Upper lobe of right lung (tissue), 1 donor: ENCODE measurements at places on chromosomes 7 and 10.

GRCh38 chr10:33067917-33068316, 109.9 kb upstream of the ITGB1 start:
- DNase-seq: no peak

GRCh38 chr7:84790882-84791281, 396.0 kb downstream of the SEMA3D start:
- no peak for DNase-seq

DNA sequence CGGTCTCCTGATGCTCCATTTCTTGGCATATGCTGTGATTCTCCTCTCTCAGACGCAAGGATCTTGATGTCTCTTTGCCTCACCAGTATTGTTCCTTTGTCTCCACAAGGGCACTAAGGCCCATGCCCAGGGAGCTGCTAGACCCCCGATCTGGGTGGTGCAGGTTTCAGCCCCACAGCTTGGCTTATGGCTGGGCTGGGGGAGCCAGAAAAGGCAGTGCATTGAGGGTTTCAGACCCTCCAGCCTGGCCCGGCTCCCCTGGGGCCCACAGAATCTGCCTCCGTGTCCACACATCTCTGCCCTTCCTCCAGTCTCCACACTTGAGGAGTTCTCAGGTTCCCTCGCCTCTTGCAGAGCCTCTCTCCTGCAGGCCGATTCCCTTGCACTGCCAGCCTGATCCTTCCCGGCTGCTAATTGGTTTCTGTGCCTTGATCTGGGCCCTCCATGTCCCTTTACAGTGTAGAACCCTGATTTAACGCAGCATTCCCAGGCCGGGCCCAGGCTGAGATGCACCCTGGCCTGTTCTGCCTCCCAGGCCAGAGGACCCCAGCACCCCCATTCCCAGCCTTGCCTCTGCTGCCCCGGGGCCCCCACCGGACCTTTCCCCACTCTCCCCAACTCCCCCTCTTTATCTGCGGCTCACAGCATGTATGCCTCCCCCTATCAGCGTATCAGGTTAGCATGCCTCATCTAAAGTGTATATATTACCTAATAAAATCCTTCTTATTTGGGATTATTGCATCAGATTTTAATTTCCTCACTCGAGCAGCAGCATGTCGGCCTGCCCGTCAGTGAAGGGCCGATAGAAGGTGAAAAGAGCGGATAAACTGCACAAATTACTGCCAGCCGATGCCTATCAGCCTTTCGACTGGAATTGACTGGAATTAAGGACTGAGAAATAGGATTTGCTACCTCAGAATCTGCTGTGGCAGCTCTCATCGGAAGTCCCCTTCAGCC, 145.7 kb downstream of the C10orf105 start:
- peak; percentile 51 for DNase-seq

- DNase-seq: no peak
Observed at GRCh38 chr7:27888736-27889135, 148.8 kb downstream of the TAX1BP1 start.

- no peak for DNase-seq
Observed at GRCh38 chr10:10847387-10847786, 170.3 kb upstream of the CELF2 start.

- no peak for DNase-seq
Observed at GRCh38 chr7:37462138-37462537, 13.5 kb upstream of the ELMO1 start.

DNA sequence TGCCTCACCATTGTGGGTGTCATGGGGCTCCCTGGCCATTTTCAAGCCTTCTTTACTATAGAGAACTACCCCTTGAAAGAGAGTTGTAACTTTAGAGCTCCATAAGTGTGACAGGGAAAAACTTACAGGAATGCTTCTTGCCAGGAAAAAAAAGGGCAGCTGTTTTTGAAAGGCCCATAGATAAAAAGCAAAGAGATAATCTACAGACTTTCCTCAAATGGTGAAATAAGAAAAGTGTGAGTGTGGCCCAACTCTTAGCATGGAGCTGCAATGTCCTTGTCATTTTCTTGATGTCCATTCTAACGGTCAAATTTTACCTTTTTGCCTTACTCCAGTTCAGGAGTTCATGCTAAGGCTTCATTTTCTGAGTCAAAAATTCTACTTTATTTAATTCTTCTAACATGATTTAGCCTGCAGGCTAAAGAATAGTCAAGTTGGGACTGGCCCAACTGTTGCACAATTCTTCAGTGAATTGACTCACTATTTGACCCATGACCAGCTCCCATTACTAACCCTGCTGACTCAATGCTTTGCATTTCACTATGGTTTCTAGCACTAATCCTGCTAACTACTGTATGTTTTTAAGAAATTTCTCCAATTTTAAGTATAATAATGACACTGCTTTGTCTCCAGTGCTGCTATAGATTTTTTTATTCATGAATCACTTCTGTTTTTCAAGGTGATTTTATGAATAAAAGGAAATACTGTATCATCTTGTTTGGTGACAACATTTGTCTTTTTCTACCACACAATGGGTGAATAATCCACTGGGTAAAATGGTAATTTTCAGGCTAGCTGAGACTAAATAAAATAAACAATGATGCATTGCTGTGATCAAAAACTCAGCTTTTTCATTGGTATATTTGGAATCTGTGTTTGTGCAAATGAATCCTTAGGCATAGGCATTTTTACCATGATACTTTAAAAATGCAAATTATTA, 41.4 kb upstream of the SGCE start:
- no peak for DNase-seq

GRCh38 chr7:104275900-104276299, 52.5 kb upstream of the LHFPL3 start:
- DNase-seq: no peak

- DNase-seq: no peak
Observed at GRCh38 chr7:86790383-86790782, 146.7 kb downstream of the GRM3 start.

DNA sequence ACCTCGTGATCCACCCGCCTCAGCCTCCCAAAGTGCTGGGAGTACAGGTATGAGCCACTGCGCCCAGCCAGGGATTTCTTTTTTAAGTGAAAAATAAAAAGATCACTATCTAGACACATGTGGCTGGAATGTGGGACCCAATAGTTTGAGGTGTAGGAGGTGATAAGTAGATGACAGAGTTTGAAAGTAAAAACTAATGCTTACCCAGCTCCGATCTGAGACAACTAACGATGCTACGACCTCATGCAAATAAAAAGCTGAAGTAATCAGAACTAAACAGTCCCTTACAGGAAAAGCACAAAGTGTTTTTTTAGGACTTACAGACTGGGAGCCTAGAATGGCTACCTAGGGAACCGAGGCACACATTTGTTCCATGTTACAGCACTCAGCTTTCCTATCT, 23.0 kb downstream of the PCGF6 start:
- no peak for DNase-seq

DNA sequence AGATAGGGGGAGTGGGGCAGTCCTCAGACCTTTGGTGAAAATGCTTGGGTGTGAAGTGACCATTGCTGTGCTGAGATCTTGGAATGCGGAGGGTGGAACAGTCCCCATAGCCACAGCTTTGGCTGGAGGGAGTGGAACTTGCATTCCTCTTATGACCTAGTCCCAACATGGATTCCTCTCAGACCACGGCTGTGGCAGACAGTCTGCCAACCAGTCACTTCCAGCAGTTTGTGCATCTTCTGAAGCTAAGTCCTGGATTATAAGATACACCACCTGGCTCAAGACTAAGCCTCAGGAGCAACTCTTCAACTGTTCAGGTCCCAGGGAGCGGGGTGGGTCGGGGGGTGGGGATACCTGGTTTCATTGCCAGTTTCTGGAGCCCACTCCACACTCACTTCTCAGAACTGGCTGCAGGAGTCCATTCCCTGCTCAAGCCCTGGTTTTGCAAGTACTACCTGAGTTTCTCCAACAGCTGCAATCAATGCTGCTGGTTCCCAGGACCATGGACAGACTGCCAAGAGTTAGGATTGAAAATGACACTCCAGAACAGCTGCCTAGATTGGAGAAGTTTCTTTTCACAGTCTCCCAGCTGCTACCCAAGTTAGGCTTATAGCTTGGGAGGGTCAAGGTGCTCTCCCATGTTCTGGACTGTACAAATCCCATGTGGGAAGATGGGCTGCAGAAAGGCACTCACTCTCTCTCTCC, 29.1 kb upstream of the DGKB start:
- no peak for DNase-seq

DNA sequence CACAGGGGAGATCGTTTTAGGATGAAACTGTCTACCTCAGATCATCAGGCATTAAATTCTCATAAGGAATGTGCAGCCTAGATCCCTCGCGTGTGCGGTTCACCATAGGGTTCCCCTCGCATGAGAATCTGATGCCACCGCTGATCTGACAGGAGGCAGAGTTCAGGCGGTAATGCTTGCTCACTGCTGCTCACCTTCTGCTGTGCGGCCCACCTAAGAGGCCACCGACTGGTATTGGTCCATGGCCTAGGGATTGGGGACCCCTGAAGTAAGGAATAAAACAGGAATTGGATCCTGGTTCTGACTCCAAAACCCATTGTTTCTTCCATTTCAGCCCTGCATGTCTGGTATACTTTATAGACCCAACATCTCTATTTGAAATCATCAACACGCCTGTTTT, 4.1 kb downstream of the NOD1 start:
- no peak for DNase-seq
